ENCODE measurements at places on chromosomes 12 and 14.

DNA sequence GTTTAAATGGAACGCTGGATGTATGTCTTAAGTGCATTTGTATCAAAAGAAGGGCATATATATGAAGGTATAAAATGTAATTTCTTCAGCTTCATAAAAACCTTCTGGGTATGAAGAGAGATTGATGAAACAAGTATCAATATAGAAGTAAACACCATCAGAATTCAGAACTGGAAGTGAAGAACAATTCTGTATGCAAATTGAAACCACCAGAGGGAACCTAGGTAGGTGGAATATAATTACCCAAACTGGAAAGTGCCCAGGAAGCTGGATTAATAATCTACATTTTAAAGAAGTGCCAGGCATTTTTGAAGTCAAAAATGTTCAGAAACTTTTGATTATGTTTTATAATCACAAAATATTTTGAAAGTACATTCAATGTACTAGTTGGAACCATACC is 336.2 kb upstream of the GARIN6 start:
- no peaks in the 10 kb centered on the region for H3K4me1 ChIP-seq
- no peaks in the 10 kb centered on the region for H3K27me3 ChIP-seq
- DNase-seq: no peak
- H3K4me3 ChIP-seq: no peak overlapping the region
- no peak overlapping the region for H3K27ac ChIP-seq

DNA sequence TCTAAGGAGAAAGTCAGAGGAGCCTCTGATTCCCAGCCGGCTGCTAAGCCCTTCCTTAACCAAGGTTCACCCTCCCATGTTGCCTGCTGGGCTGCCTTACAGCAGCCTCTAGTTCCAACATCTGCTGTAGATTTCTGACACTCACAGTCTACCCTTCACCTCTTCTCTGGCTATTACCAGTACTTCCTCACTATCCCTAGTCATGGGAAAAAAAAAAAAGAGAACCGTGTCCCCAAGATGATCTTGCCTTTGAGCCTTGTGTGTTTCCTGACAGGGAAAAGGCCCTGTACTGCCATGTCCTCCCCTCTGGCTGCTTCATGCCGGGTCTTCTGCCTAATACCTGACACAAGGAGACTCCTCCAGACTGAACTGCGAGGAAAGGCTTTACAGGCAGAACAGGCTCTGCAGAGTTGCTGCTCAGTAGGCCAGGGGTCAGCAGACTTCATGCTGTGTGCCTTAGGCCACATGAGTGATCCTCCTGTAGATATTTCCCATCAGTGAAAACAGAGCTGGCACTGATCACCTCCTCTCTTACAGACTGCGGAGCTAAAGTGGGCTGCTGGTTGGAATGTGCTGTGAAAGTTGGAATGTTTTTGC is 46.8 kb downstream of the PRKCH start:
- peaks cover 52% of the 10 kb centered on the region for H3K4me1 ChIP-seq
- peaks cover 15% of the 10 kb centered on the region for H3K36me3 ChIP-seq
- no peak overlapping the region for H3K4me3 ChIP-seq
- DNase-seq: no peak

DNA sequence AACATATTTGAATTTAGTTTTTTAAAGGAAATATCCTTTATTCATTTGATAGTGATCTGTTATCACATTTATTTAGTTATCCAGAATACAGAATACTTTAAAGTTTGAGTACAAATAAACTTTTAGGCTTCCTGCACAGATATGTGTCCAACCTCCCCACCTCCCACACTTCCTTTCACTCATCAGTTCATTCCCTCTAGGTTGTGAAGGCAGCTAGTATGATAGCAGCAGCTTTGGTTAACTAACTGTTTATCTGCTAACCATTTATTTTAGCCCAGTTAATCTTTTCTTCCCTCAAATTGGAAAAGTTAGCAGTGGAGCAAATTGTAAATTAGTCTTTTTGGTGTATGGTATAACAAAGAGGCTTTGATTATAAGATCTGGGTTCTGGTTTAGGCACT is 35.7 kb downstream of the CNOT2 start:
- peaks cover 24% of the 10 kb centered on the region for H3K36me3 ChIP-seq
- peaks cover 49% of the 10 kb centered on the region for H3K4me1 ChIP-seq
- no peak overlapping the region for H3K27ac ChIP-seq
- no peak overlapping the region for H3K4me3 ChIP-seq
- DNase-seq: no peak

- DNase-seq: no peak
- H3K27me3 ChIP-seq: no peaks in the 10 kb centered on the region
- no peak overlapping the region for H3K27ac ChIP-seq
- no peaks in the 10 kb centered on the region for H3K4me1 ChIP-seq
- H3K36me3 ChIP-seq: no peaks in the 10 kb centered on the region
These were observed 177.8 kb downstream of the PRKD1 start for GRCh38 chr14:29749829-29750228.

DNA sequence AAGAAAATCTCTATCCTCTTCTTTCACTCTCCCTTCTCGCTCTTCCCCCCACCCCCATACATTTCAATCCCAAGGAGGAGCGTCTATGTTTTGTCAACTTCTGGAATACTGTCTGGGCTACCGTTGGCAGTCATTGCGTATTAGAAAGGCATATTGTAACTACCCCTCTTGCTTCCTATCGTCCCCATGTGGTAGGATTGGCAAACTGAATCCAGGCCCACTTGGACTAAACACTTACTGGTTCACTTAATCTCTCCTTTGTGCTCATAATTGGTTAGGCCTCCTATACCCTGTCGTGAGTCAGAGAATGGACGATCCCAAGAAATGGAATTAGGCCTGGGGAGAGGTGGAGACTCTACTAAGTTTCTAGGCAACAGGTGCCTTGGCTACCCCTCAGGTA is 68.8 kb upstream of the SLC8A3 start:
- peaks cover 36% of the 10 kb centered on the region for H3K27me3 ChIP-seq
- no peak overlapping the region for H3K27ac ChIP-seq
- no peaks in the 10 kb centered on the region for H3K36me3 ChIP-seq
- no peak overlapping the region for H3K4me3 ChIP-seq

GRCh38 chr14:59831121-59831730 is 39.4 kb downstream of the RTN1 start:
- DNase-seq: no peak
- no peaks in the 10 kb centered on the region for H3K36me3 ChIP-seq
- peaks cover 24% of the 10 kb centered on the region for H3K27me3 ChIP-seq
- no peaks in the 10 kb centered on the region for H3K4me1 ChIP-seq

- H3K4me3 ChIP-seq: no peak overlapping the region
- peaks cover 33% of the 10 kb centered on the region for H3K36me3 ChIP-seq
- H3K27ac ChIP-seq: no peak overlapping the region
- no peaks in the 10 kb centered on the region for H3K27me3 ChIP-seq
- DNase-seq: peak; percentile 24
- H3K4me1 ChIP-seq: no peaks in the 10 kb centered on the region
These were observed 172.7 kb downstream of the ANO6 start for GRCh38 chr12:45388545-45388944.

Measured in activated naive CD4-positive, alpha-beta T cell treated with anti-CD3 and anti-CD28 coated beads for 36 hours (primary cell).